ENCODE measurements at places on chromosomes 11 and 22.

GRCh38 chr11:82229341-82229740 lies 504.3 kb downstream of the FAM181B start:
- no peak for DNase-seq

GRCh38 chr11:73356979-73357860 lies 19.0 kb upstream of the RELT start:
- DNase-seq = no peak

GRCh38 chr11:289398-289711 lies 429 bp downstream of the PGGHG start:
- DNase-seq = no peak

DNA sequence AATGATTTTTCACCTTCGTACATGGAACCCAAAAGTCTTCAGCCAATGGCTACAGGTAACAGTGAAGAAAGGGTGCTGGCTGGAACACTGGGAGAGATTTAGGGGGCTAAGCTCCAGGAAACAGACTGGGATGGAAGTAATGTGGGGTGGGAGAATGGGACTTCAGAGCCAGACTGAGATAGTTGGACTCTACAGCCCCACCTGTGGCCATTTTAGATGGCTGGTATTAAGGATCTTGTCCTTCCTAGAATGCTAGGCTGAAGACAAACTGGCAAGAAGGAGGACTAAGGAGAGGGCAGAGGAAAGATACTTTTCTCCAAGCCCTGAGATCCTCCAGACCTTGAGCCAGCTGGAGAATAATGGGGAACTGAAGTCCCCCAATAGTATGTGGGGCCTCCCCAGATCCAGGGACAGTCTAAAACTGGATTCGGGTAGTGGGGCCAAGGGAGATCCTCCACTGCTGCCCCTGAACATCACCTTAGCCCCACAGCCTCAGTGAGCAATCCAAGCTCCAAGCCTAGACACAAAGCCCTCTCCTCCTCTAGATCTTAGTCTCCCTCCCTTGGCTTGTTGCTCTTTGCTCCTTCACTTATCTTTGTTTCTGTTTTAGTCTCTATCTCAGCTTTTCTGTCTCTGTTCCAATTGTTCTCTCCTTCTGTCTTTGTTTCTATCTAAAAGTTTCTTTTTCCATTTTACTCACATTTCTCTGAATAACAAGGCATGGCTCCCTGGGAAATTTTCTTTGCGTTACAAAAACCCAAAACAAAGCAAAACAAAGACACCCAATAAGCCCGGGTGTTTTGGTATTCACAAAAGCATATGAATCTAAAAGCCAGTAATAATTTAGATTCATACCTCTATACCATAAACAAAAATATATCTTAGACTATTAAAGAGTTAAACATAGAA lies 16.2 kb upstream of the RRAS2 start:
- DNase-seq = no peak

All from stimulated activated CD4-positive, alpha-beta T cell treated with anti-CD3 and anti-CD28 coated beads, Interleukin-1b, Interleukin-23, amount 100 ng/mL, for 24 hours (primary cell).